ENCODE measurements at places on chromosomes 2 and 18.

DNA sequence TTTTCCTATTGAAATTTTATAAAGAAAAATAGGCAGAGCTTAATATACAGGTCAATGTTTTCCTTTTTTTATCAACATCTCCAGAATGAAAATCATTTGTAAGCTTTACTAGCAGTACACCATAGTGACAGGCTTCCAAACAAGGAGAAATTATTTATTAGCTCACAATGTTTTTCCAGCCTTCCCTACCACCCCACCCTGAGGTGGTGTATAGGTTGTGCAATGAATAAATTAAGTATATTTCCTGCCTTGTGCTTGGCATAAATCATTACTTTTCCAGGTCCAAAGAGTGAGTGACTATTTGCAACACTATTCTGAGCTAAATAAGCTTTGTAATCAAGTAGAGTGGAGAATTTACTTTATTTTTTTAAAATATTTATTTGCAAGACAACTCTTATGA is 876.2 kb upstream of the POU3F3 start:
- no peak for DNase-seq

DNA sequence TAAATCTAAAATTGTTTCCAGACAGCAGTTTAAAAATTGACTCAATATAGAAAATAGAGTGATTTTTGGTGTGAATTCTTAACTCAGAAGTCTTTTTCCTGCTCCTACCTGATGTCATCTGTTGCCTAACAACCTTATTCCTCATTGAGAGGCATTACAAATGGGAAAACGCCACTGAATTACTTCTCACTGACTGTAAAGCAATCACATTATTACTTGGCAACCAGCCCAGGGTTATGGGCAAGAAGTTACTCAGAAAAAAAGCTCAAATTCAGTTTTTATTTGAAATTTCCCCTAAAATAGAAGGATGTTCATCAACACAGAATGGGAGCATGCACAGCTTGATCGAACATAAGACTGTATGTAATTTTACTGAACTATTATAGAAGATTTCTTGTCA is 201.8 kb upstream of the GULP1 start:
- no peak for DNase-seq

- no peak for DNase-seq
Measured at GRCh38 chr18:49238433-49239042, 221.9 kb downstream of the DYM start.

DNA sequence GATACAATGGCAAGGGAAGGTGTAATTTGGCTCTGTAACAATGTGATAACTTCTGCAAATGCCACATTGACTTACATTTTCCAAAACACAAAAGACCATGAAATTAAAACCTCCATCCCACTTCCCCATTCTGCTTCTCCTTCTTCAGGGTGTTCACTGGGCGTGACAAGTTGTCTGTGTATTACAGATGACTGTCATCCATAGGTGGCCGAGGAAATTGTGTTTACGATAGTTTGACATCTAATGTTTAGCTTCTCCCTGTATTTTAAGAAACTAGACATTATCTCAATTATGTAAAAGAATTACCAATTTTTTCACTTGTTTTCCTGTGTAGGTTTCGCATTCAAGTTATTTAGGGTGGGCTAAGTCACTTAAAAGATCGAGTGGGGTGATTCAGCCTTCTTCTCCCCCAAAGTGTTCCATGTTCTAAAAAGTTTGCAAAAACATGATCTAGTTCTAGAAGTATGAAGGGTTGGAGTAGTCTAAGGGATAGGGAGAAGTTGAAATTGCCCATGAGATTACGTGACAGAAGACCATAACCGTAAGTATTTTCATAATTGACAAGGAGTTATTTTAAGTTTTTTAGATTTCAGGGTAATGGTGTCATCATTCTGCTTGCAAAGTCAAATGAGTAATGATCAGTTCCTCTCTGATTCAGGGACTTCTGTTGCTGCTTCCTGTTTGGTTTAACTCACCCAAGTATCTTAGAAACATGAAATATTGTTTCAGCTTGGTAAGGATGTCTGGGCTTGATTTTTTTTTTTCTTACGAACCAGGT is 25.2 kb upstream of the CYTIP start:
- DNase-seq = no peak

GRCh38 chr2:18959952-18960717 is 370.8 kb upstream of the NT5C1B start:
- no peak for DNase-seq

DNA sequence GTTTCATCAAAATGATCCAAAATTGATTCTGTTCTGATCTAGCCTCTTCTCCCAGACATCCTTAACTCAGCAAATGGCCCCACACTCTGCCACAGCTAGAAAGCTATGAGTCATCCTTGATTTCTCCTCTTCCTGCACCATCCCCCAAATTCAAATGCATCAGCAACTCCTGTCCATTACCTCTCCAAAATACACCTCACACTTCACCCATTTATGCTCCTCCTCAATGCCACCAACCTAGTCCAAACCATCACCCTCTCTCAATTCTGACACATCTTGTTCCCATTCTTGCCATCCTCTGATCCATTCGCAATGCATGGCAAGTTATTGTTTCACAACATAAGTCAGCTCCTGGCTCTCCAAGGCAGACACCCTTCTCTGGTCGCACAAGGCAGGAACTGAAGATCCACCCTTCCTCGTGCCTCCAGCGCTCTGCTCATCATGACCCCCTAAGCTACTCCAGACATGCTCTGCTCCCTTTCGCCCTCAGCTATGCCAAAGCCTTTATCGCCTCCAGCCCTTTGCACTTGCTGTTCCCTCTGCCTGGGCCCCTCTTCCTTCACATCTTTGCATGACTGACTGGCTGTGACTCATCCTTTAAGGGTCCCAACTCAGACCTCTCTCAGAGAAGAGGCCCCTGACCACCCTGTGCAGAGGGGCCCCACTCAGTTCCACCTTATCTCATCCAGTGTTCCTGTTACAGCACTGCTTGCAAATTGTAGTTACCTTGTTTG is 83.6 kb downstream of the MREG start:
- DNase-seq = no peak

DNA sequence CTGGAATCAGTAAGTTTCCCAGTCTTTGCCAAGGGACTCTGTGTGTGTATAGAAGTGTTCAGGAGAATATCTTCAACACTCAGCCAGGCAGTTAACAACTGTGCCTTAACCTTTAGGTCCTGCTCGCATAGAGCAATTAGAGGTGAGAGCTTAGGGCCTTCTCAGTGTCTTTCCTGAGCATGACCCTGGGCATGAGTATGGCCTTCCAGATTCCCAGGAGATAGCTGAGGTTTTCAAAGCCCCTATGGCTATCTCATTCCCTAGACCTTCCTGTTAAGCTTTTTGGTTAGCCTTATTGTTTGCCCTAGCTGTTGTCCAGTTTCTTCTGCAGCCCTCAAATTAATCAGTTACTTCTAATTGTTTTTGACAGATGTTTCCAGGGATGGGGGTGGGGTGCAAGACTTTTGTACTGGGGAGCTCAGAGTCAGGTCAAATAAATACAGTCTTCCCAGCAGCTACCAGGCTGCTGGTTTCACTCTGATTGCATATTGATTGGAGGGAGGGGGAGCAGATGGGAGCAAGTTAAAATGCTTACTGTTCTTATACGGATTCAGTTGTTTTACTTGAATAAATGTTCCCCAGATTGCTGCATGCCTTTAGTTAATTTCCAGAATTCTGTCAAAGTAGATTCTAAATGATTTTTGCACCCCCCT is 23.1 kb downstream of the PDK1 start:
- DNase-seq = no peak

DNA sequence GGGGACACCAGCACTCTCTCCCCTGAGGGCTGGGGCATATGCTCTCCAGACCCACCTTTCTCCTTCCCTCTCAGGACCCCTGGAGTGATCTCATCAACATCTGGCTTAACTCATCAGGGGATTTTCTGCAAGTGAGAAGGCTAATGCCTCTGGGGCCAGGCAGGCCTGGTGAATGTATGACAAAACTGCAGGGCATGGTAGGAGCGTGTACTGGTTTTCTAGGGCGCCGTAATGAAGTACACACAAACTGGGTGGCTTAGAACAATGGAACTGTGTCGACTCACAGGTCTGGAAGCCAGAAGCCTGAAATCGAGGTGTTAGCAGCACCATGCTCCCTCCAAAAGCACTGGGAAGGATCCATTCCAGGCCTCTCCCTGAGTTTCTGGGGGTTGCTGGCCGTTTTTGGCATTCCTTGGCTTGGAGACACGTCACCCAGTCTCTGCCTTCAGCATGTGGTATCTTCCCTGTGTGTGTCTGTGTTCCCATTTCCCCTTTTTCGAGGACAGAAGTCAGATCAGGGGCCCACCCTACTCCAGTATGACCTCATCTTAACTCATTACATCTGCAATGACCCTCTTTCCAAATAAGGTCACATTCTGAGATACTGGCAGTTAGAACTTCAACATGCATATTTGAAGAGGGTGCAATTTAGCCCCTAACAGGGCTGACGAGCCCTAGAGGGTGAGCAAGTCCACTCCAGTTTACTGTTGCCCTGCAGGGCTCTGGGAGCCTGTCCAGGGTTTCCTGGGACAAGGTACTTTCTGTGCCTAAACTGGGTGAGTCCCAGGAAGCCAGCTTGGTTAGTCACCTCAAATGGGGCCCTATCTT is 45.5 kb upstream of the CAB39 start:
- DNase-seq = no peak

GRCh38 chr2:88081924-88082608 is 14.4 kb downstream of the SMYD1 start:
- DNase-seq = no peak

DNA sequence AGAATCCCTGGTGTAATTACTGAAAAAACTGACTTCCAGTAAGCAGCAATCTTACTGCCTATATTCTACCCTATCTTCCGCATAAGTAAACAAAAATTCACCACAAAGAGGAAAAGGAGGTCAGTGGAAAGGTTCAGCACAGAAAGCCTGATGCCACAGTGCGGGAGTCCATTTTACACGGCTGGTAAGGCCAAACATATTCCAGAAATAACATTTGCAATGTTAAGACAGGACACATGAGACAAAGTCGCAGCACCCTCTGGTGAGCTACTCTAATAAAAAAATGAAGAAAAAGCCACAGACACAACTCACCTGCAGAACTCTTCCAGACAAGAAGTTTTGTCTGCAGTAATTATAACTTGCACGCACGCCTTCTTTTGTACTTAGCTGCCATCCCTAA is 40.6 kb downstream of the GEMIN6 start:
- no peak for DNase-seq

- DNase-seq = no peak
Measured at GRCh38 chr2:207258263-207258991, 92.7 kb upstream of the KLF7 start.

- no peak for DNase-seq
Measured at GRCh38 chr2:213242653-213243052, 41.6 kb upstream of the SPAG16 start.

- no peak for DNase-seq
Measured at GRCh38 chr2:120769787-120770120, 34.1 kb downstream of the GLI2 start.

DNA sequence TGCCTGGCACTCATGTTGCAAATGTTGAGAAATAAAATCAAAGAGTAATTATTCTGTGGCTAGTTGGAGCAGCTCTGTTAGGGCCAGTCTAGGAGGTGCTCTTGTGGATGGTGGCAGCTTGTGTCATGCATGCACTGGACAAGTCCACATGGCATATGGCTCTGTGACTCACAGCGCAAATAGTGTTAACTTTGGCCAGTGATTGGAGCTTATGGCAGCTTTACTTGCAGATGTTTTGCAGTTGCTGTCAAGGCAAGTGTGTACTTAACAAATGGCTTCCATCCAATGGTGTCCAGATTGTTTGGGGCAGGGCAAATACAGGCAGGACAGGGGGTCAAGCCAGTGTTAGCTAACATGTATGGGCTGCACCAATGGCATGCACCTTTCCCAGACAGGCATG is 26.1 kb upstream of the TMX3 start:
- no peak for DNase-seq

DNA sequence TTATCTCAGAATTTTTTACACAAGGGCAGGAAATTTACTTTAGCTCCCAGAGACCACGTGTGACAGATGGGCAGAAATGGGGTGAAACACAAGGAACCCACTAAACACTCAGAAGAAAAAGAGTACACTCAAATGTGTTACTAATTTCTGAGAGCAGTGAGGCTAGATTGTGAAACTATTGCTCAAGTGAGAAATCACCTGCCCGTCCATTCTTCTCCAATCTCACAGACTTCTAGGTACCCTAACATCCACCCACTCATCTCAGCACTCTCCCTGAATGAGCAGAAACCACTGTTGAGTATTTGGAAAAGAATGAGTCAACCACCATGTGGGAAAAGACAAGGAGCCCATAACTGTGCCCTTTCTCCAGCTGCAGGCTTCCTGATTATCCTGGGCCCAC is 293.0 kb upstream of the CDH2 start:
- DNase-seq = no peak

GRCh38 chr2:108345951-108346350 is 31.8 kb upstream of the SULT1C4 start:
- DNase-seq = no peak

DNA sequence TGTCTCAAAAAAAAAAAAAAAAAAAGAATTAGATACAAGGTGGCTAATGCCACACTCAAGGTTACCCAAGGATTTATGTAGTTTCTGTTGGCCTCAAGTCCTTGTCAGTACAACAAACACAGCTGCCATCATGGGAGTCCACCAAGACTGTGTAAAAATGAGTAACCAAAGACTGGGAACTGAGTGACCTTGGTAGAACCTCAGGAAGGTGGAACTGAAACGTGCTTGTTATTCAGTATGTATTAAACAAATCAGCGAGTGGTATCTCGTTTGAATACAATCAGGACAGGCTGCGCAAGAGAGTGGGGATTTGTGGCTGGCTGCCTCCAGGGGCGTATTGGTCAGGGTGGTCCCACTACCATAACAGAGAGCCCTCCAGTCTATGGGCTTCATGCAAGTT is 1.6 kb upstream of the SFTPB start:
- DNase-seq = no peak
